ENCODE measurements at places on chromosomes 2 and 18. TPM values are rescaled to one million over a fixed set of nuclear protein-coding genes. Genes with fewer than 3 reads are reported as not detected.
A peak's percentile ranks its signal among the peaks of the same experiment; 100 is the strongest.

- no peak for DNase-seq
Observed at GRCh38 chr2:45469314-45470099, 141.6 kb downstream of the SRBD1 start.

Gene CDK5R2
- 0.44 TPM for total RNA-seq

- no peak for DNase-seq
Observed at GRCh38 chr2:42562474-42563144, 5.8 kb upstream of the MTA3 start.

- DNase-seq: no peak
Observed at GRCh38 chr18:37527395-37527794, 38.2 kb downstream of the CELF4 start.

GRCh38 chr2:45128580-45128997 lies 119.3 kb upstream of the SIX2 start:
- peak; percentile 86 for DNase-seq
